ENCODE measurements at places on chromosomes 3 and 15.

GRCh38 chr3:119557877-119558269, 1.5 kb downstream of the CD80 start:
- no peak for DNase-seq

DNA sequence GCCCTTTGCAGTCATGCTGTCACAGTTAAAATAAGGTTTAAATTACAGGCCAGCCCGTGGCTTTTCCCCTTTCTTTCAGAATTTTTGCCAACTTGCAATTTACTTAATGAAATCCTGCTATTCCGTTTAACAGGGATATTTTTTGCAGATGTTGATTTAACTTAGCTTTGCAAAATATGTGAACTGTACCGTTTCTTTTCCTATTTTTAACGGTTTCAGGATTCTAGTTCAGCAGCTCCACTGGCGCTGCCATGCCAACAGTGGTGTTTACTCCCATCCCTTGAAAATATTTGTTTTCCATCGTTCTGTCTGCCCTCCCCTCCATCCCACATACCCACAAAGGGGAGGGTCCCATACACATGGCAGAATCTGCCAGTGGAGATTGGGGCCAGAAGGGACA, 54.3 kb downstream of the SMAD6 start:
- no peak for DNase-seq

DNA sequence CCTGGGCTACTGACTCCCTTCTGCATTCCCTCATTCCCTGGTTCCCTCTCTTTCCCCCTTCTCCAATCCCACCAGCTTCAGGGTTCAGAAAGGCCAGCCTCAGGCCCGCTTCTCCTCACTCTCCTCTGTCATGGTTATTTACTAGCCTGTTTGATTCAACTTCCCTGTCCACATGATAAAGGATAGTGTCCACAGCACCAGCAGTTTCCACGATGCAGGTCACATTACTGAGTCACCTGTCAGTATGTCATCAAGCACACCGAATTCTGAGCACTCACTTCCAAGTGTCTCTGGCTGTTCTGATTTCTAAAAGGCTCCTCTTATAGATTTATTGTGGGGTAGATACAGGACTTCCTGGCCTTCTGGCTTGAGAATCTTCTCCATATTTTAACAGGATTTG, 96.6 kb upstream of the CTNNB1 start:
- no peak for DNase-seq

DNA sequence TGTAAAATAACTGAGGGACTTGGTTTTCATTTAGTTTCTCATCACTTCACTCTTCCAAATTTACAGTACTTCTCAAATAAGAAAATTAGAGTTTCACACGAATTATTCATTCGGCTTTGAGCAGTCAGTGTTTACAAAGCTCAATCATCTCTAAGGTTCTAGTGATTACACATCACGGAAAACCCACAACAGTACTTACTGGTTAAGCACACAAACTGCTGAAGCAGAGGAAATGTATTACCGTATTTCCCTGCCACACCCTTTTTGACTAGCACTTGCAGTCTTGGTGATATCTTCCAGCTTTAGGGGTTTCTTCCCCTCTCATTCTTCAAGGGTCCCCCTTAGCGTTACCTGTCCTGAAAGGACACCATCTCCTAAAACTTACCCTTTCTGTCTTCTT, 164.8 kb upstream of the CDIN1 start:
- DNase-seq: no peak

DNA sequence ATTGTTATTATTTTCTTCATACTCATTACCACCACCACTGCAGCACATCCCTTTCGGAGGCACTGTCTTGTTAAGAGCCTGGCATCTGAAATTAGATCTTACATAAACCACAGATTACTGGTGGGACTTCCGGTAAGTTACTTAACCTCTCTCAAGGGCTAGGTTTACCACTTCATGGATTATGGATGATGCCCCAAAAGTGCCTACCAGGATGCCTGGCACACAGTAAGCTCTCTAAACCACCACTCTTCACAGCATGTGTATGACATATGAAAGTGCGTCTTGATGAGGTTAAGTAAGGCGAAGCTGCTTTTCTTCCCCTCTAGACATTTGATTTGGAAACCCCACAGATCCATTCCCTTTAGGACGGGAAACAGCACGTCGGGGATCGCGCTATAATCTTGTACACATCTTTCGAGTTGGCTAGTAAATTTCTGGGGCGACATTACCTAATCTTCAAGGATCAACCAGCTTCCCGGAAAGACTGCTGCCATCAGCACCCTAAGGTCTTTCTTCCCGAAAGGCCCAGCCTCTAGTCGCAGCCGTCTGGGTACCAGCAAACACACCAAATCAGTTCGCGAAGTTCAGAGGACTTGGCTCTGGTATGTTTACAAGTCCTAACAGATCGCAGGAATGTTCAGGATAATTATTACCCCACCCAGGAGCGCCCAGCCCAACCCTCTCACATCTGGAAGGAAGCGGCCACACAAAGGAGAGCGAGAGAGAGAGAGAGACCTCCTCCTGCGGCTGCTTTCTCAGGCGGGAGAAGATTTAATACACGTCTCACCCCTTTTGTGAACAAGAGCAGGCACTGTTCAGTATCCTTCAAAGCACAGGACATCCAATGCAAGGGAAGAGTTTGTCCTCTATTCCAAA, 155.1 kb upstream of the FRMD4B start:
- no peak for DNase-seq

DNA sequence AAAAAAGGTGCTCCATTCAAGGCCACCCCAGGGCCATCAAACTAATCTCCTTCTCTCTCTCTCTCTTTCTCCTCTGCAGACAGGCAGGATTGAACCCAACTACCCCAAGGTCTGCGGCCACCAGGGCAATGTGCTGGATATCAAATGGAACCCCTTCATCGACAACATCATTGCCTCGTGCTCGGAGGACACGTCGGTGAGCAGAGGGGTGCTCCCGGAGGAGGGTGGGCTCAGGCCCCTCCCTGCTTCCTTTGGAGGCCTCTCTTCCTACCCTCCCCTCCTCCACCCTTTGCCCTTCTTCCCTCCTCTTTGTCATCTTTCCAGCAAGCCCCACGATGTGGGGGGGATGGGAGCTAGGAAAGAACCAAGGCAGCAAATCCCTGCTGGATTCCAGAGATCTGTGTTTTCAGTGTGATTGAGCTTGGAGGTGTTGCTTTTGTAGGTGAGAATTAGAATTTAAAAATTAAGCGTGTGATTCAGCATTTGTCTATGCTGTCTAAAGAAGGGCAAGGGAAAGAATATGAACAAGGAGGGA, 116.3 kb downstream of the CORO2B start:
- DNase-seq: no peak

DNA sequence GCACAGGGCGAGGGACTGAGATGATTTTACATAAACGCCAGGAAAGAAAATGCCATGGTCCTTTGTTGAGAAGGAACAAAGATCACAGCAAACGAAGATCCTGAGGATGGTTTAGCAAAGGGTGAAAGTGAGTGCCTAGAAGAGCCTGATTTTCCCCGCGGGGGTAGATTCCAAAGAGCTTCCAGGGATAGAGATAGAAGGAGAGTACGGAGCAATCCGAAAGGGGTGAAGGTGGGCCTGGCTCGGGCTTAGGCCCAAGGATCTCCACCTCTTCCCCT, 977 bp downstream of the CDC25A start:
- DNase-seq: no peak

DNA sequence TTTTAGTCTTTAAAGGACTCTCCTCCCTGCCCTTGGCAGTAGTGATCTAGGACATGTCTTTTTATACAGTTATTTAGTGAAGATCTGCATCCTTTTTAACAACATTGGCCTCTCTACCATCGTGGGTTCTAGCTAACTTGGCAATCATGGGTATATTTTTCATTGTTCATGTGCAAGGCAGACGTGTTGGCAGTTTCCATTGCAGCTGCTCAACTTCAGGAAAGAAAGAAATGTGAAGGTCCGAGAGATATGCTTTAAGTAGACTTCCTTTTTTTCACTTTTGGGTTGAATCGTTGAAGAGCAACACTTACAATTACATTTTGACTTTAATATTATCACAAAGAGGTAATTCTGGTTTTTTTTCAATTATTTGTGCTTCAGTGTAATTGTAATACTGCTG, 172.6 kb downstream of the SATB1 start:
- DNase-seq: no peak

DNA sequence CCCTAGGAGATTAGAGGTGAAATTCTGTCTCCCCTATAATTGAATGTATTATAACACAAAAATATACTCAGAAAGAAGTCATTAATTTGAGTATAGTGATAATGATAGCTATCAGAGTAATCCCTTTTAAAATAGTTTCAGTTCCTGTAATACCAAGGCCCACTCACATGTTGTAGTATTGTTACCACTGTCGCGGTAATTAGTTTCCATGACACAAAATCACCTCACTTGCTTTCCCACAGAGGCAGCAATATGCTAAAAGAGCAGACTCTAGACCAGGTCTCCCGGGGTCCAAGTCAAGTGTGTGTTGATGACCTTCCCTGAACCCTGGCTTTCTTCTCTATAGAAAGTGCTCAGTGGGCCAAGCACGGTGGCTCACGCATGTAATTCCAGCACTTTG, 39.5 kb upstream of the NSMCE3 start:
- no peak for DNase-seq

DNA sequence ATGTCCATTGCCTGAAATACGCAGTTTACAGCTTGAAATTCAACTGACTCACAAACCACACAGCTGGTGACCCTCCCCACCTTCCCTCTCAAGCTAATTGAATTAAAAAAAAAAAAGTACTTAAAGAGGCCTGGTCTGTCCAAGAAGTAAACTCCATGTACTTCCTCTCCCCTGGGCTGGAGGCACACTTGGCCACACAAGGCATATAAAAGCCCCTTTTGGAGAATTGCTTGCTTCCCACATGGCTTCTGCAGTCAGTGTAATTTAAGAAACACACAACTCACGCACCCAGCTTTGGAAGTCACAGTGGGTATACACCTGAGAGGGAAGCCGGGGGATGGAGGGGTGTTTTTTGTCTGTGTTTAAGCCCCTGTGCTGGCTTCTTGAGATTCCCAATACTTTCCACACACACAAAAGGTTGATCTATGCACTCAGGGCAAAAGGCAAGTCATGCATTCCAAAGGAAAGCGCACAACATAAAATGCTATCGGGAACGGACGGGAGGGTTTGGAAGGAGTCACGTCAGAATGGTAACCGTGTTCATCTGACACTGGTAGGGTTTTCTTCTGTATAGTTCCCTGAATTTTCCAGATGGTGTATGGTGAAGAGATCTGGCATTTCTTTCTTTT, 106.6 kb upstream of the ALDH1A3 start:
- no peak for DNase-seq

GRCh38 chr15:34109797-34110663, 8.1 kb downstream of the PGBD4 start:
- no peak for DNase-seq

DNA sequence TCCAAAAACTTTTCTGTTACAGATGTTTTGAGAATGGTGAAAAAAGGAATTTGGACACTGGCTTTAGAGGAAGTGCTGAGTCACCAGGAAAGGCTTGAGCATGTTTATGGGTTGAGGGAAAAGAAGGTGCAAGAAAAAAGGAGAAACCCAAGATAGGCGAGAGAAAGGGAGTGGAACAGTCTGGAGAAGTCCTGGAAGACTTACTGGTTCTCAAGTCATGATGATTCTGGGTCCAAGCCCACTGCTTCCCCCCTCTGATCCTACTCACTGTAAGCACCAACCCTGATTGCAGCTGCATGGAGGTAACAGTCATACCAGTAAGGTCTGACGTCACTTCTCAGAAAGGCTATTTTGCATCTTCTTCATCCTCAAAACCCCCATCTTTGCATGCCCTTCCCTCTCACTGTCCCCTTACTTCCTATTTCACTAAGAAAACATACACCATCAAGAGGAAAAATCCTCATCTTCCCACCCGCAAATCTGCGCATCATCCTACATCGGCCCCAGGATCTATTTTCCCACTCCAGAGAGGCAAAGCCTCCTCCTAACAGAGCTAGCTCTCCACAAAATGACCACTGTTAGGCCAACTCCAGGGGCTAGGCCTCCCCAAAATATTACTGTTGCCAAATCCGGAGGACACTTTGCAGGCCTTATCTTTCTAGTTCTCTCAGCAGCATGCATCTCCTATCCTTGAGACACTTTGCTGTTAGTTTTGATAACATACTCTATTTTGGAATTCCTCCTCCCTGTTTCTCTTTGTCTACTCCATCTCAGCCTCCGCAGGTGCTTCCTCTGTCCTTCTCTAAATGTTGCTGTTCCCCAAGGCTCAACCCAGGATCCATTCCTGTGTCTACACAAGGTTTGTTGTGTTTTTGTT, 3.2 kb upstream of the ATP13A3 start:
- no peak for DNase-seq

- DNase-seq: no peak
Observed at GRCh38 chr3:42593635-42594034, 3.0 kb downstream of the SS18L2 start.

DNA sequence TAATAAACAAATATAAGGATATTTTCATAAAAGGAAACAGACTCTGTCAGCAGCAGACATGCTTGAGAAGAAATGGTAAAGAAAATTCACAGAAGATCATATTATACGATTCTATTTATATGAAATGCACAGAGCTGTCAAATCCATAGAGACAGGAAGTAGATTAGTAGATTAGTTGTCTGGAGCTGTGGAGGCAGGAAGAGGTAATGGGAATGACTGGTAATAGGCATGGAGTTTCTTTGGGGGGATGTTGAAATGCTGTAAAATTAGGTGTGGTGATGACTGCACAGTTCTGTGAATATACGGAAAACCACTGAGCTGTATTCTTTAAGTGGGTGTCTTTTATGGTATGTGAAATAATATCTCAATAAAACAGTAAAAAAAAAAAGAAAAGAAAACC, 35.3 kb downstream of the CEP152 start:
- no peak for DNase-seq

GRCh38 chr3:60504827-60505457, 746.3 kb downstream of the FHIT start:
- no peak for DNase-seq

- no peak for DNase-seq
Observed at GRCh38 chr15:31758126-31758525, 272.2 kb upstream of the CHRNA7 start.

GRCh38 chr3:4302747-4303146, 422 bp upstream of the SETMAR start:
- DNase-seq: no peak

DNA sequence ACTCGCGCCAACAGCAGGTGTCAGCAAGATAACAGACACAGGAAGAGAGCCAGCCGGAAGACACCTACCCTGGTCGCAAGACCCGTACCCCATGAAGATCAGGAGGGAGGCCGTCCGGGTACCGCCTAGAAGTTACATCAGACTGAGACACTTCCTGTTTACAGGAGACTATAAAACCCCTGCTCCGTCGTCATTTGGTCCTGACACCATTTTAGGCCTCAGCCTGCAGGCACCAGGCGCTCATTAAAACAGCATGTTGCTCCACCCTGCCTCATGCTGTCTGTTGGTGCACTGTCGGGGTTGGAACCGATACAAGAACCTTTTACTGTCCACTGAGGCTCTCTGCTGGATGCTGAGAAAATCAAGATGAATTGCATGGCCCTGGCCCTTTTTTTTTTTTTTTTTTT, 15.6 kb upstream of the PRTG start:
- no peak for DNase-seq

- no peak for DNase-seq
Observed at GRCh38 chr3:168336276-168336675, 240.6 kb upstream of the GOLIM4 start.

GRCh38 chr3:58417075-58417474, 16.6 kb downstream of the PDHB start:
- no peak for DNase-seq
